Lung microvascular endothelial cell (primary cell): ENCODE measurements at places on chromosomes 1 and 21.
A peak's percentile ranks its signal among the peaks of the same experiment; 100 is the strongest.

- DNase-seq, result no peak
Observed at GRCh38 chr1:235027076-235027861, 101.4 kb downstream of the TOMM20 start.

GRCh38 chr1:164863056-164863455, 304.1 kb downstream of the PBX1 start:
- no peak for DNase-seq

- DNase-seq, result peak; percentile 61
Observed at GRCh38 chr21:23016617-23017016, 2018.4 kb downstream of the NCAM2 start.

GRCh38 chr1:224565186-224565585, 50.9 kb upstream of the CNIH3 start:
- peak; percentile 40 for DNase-seq

DNA sequence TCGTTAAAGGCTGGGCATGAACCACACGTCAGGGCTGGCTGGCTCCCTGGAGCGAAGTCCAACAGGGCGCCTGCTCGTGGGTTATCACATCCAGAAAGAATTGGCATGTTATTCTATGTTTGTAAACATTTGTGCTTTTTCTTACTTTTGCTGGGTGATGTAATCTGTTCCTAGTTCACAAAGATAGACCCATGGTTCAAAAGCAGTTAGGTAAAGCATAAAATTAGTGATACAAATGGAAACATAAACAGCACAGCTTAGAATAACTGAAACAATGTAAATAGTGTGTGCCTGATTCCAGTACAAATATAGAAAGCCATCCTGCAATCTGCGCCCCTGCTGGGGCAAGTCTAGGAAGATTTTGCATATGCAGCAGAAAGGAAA, 184.0 kb upstream of the C1orf174 start:
- DNase-seq, result no peak

DNA sequence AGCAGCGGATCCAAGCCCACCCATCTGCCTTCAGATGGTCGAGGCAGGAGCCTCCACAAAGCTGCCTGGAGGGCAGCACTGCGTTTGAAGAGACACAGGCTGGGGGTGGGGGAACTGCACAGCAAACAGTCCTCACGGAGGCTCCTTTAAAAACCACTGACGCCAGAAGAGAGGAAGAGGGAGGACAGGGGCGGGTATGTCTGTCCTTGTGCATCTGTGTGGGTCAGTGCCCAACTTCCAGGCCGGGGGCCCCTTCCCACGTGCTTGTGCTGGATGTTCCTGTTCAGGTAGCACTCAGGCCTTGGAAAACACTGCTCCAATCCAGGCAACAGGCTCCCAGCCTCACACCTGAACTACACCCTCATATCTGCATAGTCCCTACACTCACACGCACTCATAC, 7.7 kb downstream of the AHDC1 start:
- DNase-seq, result no peak

DNA sequence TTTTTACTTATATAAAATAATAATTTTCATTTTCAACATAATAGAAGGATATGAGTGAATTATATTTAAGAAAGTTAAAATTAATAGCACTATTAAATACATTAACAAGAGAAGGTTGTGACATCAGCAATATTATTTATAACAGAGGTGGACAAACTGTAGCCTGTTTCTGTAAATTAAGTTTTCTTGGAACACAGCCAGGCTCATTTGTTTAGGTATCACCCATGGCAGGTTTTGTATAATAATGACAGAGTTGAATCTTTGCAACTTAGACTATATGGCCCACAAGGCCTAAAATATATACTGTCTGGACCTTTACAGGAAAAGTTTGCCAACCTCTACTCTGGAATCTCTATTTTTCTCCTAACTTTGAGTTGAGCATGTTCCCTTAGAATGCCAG, 42.8 kb upstream of the CACYBP start:
- no peak for DNase-seq
